EH (cell line): ENCODE measurements at places on chromosomes 6 and 20.

DNA sequence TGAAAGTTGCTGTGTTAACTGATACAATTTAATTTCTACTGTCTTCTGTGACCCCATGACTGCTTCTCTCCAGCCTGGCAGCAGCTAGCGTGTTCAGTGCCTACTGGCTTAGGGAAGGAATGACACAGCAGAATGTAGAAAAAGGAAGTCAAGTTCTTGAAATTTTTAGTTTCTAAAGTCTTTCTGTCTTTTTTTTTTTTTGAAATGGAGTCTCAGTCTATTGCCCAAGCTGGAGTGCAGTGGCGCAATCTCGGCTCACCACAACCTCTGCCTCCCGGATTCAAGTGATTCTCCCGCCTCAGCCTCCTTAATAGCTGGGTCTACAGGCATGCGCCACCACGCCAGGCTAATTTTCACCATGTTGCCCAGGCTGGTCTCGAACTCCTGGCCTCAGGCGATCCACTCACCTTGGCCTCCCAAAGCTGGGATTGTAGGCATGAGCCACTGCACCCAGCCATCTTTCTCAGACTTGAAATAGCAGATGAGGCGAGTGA lies 39.3 kb downstream of the PCNA start:
- DNase-seq, result peak; percentile 66

- DNase-seq, result no peak
Measured at GRCh38 chr20:63861981-63862901, 943 bp downstream of the ABHD16B start.

DNA sequence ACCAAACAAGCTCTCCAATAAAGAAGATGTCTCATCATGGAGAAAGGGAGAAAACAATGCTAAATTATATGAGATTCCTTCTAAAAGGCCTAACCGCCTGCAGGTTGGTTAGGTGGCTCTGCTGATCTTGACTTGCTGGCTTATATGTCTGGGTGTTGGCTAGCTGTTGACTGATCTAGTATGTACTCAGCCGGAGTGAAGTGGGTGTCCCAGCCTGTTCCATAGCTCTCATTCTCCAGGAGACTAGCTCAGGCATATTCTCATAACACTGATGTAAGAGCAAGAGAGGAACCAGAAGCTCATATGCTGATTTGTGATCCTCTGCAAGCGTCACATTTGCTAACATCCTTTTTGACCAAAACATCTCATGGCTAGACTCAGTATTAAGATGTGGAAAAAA lies 473.0 kb downstream of the BMP2 start:
- DNase-seq, result no peak

- peak; percentile 53 for DNase-seq
Measured at GRCh38 chr20:8094415-8094818, 37.6 kb upstream of the PLCB1 start.

- DNase-seq, result no peak
Measured at GRCh38 chr6:44169886-44170570, 11.4 kb downstream of the CAPN11 start.

GRCh38 chr6:147430811-147431210 lies 77.7 kb upstream of the SAMD5 start:
- no peak for DNase-seq

DNA sequence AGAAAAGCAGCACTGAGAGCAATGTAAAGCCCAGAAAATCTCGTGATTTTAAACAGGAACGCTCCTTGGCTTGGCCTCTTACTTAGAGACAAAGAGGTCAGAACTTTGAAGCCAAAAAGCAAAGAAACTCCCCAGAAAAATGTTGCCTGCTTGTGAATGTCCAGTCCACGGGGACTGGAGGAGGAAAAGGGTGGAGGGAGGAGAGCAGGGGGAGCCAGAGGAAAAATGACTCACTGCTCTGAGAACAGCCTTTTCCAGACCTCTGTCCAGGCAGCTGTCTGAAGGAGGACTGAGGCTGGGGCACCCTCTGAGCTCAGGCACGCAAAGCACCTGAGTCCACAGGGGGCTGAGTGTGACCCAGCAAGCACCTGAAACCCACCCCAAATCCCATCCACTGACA lies 64.7 kb downstream of the TRAM2 start:
- peak; percentile 92 for DNase-seq

DNA sequence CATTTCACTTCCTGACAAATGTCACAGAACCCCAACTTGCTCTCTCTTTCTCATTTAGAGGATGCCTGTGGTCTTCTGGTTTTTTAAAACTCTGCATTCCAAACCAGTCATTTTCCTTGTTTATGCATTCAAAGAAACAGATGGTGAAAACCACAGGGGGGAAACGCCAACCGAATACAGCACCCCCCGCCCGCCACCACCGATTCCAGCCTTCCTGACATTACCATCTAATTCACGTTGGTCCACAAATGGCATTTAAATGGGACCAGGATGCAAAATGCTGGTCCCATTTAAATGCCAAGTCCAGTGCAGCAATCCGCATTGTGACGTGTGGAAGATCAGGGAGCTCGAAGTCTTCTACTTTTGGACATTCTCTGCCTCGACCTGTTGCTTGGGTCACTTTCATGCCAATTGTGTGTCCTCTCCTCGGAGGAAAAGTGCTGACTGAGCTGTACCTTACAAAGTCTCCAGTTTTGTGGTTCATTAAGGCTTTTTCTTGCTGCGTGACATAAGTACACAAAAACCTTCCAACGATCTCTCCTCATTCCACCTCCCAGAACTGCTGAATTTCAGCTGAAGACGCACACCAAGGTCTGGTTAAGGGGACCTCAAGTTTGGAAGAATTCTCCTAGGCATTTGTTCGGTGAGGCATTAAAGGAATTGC lies 35.8 kb downstream of the NEDD9 start:
- peak; percentile 96 for DNase-seq

- DNase-seq, result no peak
Measured at GRCh38 chr6:167092672-167093339, 30.1 kb upstream of the CCR6 start.

DNA sequence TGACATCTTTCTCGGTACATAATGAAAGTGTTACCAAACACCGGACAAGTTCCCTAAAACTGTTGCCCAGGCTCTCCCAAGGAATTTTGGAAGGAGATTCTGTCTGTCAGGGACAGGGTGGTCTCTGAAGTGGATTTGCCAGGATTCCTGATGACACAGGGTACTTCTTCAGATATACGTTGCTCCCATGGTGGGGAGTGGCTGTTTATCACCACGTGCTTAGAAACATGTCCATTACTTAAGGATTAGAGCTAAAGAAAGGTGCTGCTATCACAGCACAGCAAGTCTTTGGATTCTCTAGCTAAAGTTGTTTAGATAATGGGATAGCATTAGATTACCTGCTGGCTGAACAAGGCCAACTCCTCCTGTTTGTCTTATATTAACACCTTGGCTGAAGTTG lies 6.3 kb downstream of the SPINT3 start:
- no peak for DNase-seq

DNA sequence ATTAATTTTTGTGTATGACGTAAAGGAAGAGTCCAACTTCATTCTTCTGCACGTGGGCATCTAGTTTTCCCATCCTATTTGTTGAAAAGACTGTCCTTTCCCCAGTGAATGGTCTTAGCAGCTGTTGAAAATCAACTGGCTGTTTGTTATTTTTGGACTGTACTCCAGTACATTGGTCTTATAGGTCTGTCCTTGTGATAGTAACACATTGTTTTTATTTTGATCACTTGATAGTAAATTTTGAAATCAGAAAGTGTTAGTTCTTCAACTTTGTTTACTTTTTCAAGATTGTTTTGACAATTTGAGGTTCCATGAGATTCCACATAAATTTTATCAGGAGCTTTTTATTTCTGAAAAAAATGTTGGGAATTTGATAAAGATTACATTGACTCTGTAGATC lies 280.2 kb upstream of the FOXQ1 start:
- no peak for DNase-seq

DNA sequence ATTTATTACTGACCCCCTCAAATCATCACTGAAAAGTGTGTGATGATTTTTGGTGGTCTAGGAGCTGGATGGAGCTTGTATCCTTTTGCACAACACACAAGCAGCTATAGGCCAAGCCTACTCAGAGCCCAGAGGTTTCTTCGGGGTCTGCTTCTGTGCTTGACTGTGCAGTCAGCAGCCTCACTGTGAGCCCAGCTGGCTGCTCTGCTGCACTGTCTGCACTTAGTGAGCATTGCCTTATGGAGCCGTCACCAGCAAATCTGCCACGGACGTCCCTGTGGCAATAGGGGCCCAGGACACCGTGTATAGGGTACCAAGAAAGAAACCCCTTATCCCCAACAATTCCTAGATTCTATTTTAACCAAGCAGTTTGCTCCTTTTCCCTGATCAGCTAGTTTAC lies 38.6 kb upstream of the GMPR start:
- DNase-seq, result no peak

DNA sequence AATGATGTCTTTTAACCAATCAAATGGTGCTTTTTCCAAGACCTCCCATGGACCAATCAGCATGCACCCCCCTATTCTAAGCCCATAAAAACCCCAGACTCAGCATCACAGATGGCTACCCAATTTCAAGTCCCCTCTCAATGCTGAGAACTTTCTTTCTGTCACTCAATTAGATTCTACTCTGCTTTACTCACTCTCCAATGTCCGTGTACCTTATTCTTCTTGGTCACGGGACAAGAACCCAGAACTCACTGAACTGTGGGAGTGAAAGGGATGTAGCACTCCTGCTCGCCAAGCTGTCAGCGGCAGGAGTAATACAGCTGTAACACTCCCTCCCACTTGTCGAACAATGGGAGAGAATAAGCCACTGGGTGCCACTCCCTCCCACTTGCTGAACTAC lies 20.8 kb upstream of the MAP7 start:
- DNase-seq, result no peak

DNA sequence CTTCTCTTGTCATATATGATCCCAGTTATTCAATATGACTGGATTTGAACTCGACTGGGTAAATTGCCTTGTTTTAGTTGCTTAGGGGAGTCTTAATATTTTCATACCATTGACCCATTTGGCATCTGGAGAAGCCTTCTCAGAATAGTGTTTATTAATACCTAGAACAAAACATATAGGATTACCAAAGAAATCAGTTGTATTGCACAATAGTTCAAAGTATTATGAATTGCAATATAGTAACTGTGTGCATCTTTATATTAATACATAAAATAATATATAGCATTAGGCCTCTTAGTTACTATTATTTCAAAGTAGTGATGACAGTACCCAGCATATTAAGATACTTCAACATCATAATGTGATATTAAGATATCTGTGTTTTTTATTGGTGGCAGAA lies 177.8 kb downstream of the PLCB4 start:
- DNase-seq, result no peak

- DNase-seq, result no peak
Measured at GRCh38 chr6:114080891-114081510, 110.1 kb upstream of the HDAC2 start.

GRCh38 chr20:12535316-12535715 lies 473.5 kb upstream of the SPTLC3 start:
- DNase-seq, result no peak

GRCh38 chr20:52899041-52899608 lies 73.0 kb upstream of the TSHZ2 start:
- no peak for DNase-seq

GRCh38 chr20:17365831-17366230 lies 139.0 kb downstream of the PCSK2 start:
- no peak for DNase-seq

- DNase-seq, result peak; percentile 18
Measured at GRCh38 chr6:156905801-156906200, 128.6 kb downstream of the ARID1B start.

DNA sequence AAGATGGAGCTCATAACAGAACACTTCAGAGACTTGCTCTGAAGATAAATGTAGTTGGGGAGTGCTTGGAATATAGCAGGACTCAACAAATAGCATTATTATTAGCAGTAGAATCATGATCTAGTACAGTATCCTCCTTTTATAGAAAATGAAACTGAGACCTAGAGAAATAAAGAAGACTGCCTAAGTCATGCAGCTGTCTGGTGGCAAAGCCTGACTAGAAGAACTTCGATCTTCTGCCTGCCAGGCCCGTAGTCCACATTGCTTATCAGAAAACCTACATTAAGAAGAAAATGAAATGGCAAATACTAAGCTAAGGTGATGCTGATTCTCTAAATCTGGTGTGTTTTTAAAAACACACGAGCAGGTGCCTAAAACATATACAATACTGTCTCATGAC lies 46.4 kb upstream of the DST start:
- no peak for DNase-seq

DNA sequence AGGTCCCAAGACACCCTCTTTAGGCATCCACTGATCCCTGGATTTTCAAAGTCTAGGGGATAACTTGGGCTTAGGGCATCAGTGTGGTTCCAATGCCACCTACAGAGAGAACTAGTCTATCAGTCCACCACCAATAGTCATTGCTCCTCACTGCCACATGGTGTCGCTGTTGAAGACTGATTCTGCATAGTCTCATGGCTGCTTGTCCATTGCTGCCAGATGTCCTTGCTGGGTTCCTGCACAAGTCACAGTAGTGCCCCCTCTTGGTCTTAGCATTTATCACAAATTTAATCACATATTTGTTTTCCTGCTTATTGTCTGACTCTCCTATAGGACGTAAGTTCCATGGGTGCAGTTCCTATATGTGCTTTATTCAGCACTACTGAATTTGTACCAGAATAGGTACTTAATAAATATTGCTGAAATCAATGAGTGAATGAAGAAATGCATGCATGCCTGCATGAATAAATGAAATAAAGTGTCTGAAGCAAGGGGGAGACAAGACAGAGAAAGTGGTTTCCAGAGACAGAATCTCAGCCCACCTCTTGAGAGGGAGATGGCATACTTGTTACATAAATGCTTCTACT lies 45.9 kb upstream of the RALY start:
- peak; percentile 46 for DNase-seq

GRCh38 chr6:111478749-111479148 lies 4.3 kb downstream of the REV3L start:
- DNase-seq, result peak; percentile 73

GRCh38 chr6:5497896-5498578 lies 236.7 kb downstream of the FARS2 start:
- DNase-seq, result peak; percentile 95

GRCh38 chr6:139640921-139641320 lies 266.5 kb upstream of the CITED2 start:
- DNase-seq, result no peak

- DNase-seq, result no peak
Measured at GRCh38 chr6:168181876-168182275, 102.9 kb upstream of the FRMD1 start.

- DNase-seq, result no peak
Measured at GRCh38 chr20:57630061-57630460, 9.8 kb upstream of the ZBP1 start.

- no peak for DNase-seq
Measured at GRCh38 chr20:63903796-63904561, 9.1 kb downstream of the DNAJC5 start.
